Activated T-cell treated with anti-CD3 and anti-CD28 coated beads, Interleukin-2, amount 50 U/mL, for 48 hours (primary cell): ENCODE measurements at places on chromosomes 6 and 20.

GRCh38 chr6:39772559-39773273, 19.5 kb upstream of the DAAM2 start:
- DNase-seq: no peak

DNA sequence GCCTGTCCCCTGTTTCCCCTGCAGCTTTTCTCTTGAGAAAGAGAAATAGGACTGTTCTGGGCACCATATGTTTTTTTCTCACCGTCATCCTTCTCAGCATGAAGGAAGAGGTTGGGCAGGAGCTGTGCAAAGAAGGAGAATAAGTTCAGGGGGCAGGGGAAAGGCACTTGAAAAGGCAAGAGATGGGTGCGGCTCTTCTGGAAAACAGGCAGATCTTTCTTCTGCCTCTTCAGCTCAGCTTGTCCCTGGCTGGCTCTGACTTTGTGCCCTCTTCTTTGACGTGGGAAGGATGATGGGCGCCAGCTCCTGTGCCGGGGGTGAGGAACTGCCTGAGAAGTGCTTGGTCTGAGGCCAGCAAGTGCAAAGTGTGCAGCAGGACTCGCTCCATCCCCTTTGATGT, 206.5 kb downstream of the DOK5 start:
- no peak for DNase-seq

DNA sequence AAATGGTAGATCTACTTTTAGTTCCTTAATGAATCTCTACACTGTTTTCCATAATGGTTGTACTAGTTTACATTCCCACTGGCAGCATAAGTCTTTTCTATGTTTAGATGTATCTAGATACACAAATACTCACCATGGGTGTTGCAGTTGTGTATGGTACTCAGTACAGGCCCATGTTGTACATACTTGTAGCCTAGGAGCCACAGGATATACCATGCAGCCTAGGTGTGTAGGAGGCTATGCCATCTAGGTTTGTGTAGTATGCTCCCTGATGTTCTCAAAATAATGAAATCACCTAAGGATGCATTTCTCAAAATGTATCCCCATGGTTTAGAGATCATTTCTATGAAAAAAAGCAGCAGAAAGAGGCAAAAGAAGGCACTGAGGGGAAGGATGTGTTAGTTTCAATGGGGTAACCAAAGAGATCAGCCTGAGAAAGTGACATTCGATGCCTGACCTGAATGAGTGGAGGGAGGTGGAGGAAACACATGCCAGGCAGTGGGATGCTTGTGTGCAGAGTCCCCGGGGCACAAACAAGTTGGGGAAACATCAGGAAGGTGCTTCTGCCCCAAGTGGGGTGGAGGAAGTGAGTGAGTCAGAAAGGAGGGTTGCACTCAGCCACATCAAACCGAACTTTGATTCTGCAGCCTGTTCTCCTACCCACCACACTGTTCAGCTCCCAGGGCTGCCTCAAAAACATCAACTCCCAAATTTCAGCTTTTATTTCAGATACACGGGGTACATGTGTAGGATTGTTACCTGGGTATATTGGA, 191.2 kb downstream of the ZNF217 start:
- DNase-seq: peak; percentile 26

DNA sequence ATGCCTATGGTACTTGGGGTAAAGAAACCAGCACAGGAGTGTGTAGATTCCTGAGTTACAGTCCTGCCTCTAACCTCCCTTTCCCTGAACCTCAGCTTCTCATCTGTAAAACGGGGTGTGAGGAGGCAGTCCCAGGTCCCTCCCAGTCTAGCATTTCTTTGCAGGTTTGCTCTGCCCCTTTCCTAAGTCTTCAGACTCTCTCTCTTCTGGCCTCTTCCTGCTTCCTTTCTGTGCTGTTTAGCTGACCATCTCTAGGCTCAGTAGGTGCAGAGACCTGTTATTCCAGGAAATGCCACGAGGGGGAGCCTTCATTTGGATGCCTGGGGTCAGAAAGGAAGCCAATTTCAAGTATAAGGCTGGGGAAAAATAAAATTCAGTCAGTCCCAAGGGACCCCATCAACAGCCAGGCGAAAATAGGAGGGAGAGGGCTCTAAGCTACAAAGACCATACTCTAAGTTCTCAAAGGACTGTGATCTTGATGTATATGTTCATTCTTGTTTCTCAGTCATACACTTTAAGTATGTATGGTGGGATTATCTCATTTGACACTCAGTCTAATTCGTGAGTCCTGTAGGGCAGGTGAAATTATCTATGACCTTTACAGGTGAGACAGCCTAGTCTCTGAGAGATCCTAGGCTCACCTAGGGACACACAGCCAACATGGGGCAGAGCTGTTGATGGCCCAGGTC, 89.1 kb downstream of the NCR2 start:
- DNase-seq: peak; percentile 89

- no peak for DNase-seq
These were observed 116.4 kb downstream of the KIF6 start for GRCh38 chr6:39608652-39609345.

DNA sequence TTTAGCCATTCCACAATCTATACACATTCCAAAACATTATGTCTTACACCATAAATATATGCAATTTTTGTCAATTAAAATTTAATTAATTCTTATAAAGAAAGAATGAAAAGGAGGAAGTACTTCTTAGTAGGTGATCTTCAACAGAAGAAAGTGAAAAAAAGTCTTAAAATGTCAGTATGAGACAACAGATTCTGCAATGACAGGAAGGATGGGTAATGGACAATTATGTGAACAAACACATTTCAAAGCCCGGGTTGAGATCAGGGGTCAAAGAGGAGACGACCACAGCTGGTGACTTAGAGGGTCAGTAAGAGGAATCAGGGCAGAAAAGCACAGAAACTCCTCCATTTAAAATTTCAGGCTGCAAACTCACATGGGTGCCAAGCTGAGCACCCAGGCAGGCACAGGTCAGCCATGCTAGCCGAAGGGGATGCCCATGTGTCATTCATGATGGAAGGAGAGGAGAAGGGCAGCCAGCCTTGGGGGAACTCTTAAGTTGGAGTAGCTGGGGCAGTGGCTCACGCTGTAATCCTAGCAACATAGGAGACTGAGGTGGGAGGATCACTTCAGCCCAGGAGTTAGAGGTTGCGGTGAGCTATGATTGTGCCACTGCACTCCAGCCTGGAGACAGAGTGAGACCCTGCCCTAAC, 11.0 kb downstream of the VSX1 start:
- DNase-seq: no peak

GRCh38 chr20:29443819-29444218, 1813.6 kb upstream of the DEFB115 start:
- DNase-seq: no peak

DNA sequence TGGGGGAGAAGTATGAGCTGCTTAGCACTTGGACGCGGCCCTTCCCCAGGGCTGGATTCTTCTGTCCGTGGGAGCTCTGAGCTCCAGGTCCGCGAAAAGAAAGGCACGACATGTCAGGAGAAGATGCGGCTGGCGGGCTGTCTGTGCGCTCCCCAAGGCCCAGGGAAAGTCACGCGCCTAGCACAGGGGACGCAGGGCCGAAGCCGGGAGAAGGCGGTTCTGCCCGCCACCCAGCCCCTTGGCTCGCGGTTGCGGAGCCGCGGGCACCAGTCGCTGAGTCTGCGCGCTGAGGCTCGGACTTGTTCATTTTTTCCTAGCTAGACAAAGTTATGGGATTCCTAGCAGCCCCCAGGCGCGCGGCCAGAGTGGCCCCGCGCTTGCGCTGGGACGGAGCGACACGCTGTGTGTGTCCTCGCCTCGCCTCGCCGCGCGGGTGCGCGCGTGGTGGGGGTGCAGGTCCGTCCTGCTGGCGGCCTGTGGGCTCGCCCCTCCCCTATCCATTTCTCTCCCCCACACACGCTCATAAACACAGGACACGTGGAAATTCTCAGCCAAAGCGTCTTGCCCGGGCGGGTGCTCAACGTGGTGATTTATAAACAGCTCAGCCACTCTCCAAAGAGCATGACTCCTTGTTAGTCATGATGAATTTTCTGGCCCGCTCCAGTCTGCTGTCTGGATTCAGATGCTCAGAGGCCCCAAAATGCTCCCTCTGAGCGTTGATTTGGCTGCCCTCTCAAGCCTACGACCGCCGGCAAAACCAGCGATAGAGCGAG, 1.9 kb upstream of the POU3F2 start:
- no peak for DNase-seq

DNA sequence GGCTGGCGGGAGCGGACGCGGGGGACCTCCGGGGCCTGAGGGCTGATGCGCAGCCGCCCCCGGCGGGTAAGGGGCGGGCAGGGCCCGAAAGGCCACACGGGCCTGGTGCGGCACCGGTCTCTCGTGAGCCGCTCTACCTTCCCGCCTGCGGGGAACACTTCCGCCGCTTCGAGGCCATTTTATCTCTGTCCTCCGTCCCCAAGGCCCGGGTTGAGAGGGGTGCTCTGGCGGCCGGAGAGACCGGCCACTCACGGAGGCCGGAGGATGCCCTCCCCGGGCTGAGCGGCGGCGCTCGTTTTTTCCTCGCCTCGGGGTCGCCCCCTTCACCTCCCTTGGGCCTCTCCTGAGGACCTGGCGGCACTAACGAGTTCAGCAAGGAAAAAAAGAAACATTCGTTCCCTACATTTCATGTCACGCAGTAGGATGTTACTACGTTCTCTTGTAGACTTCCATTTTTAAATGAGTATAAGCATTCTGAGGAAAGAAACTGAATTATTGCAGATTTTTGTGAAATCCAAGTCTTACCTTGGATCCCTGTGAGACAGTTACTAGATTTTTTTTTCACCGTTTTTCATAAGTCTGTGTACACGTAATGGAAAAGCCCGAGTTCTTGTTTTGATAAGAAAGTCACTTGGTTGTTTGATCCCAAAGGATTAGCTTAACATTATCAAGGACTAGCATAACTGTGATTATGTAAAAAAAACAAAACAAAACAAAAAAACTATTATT, 575 bp downstream of the WTAP start:
- no peak for DNase-seq

- DNase-seq: no peak
These were observed 92.7 kb downstream of the SASH1 start for GRCh38 chr6:148435386-148435785.

GRCh38 chr6:106889692-106890091, 84.8 kb downstream of the CD24 start:
- DNase-seq: no peak

GRCh38 chr6:109236115-109237076, 141.1 kb downstream of the CEP57L1 start:
- peak; percentile 35 for DNase-seq

- DNase-seq: no peak
These were observed 139.5 kb downstream of the C6orf58 start for GRCh38 chr6:127716465-127716864.

GRCh38 chr6:132511210-132511830, 1.6 kb downstream of the STX7 start:
- DNase-seq: no peak

DNA sequence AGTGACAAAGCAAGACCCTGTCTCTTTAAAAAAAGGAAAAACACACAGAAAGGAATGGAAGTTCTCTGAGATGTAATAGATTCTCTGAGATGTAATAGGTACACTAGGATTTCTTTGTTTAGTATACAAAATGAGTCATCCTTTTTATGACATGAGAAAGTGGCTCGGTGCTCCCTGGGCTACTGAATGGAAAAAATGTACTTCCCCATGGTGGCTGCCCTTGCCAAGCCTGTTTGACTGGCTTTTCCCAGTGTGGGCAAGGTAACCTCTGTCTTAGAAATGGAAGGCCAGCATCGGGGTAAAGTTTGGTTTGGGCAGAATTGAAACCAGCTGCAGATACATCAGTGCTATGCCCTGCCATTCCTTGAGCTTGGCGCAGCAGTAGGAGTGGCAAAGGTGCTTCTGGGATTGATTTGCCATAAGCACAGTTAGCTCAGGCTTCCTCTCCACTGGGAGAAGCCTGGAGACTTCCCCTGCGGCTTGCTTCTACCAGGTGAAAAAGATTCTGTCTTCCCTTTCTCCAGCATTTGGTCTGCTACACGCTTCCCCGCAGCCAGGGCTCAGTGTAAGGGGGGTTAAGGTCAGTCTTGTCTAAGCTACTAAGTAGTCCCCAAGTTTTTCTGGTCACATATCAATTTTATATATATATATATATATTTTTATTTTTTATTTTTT, 24.5 kb downstream of the ARFGEF2 start:
- DNase-seq: no peak

DNA sequence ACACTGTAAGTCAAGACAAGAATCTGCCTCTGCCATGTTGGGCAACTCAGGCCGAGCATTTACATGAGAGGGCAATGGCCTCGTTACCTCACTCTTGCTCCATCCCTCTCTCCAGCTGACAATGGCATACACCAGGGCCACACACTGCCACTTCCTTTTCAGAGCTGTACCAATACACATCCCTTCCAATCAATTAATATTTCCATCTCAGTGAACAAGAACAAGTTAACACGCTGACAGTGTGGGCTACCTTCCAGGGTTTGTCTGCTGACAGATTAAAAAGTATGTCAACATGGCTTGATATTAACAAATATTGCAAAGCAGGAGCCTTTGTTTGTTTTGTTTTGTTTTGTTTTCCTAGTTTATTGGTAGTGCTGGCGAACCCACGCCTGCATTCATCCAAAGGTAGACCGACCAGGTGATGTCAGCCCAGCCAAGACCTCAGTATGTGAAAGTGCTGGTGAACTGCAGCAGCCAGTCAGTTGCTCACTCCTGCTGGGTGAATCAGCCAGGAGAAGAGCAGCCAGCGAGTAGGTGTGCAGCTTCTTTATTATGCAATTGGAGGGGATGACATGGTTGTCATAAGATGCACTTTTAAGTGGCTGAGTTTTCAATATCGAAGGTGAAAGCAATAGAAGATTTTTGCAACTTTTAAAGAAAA, 487.3 kb upstream of the JARID2 start:
- peak; percentile 60 for DNase-seq

DNA sequence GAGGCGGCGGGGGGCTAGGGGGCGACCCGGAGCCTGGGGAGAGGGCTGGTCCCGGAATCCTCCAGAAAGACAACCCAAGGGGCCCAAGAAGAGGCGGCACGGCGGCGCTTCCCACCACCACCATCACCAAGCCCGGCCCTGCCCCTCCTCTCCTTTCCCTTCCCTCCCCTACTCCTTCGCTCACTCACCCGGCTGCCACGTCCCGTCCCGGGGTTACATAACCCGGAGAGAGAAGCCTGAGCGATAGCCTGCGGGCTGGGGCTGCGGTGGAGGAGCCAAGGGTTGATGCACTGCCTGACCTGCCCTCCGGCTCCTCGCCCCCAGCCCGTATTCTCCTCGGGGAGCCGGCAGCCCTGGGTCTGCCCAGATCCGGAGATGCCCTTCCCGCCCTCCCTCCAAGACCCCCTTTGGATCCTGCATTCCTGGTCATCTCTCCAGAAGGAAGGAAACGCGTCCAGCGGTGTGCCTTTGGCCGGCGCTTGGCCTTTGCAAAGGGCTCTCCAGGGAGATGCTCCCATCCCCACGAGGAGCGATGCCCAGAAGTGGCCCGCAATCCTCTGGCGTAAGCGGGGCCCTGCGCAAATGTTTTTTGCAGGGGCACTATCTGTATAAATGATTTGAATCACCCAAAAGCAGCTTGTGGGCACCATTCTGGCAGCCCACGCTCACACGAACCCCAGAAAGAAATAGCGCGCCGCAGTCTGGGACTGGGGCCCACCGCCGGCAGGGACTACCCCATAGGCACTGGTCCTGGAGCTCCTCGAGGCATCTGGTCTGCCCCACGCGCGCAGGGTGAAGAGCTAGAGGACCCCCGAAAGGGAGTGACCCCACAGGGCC, 4.6 kb upstream of the CPXM1 start:
- no peak for DNase-seq

GRCh38 chr6:74113901-74114300, 417.9 kb downstream of the CD109 start:
- DNase-seq: no peak
